ENCODE measurements at places on chromosomes 1 and 21.

GRCh38 chr1:62794053-62794452 is 10.1 kb downstream of the ATG4C start:
- DNase-seq, result no peak

GRCh38 chr1:171814692-171815091 is 26.6 kb upstream of the DNM3 start:
- DNase-seq, result no peak

DNA sequence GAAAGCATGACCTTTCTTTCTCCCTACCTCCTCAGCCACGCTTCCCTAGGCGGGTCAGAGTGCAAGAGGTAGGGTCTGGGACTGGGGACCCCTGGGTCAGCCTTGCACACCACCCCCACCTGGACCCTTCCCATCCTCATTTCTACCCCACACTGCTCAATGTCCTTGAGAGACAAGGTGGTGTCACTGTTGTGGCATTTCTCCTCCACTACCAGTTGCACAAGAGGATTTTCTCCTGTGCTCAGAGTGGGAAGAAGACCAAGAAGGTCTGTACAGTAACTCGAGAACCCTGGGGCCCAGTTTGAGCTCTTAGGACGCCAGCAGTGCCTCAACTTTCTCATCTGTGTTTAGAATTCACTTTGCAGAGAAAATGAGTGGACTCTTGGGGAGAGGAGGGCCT is 49.4 kb upstream of the CD34 start:
- no peak for DNase-seq

DNA sequence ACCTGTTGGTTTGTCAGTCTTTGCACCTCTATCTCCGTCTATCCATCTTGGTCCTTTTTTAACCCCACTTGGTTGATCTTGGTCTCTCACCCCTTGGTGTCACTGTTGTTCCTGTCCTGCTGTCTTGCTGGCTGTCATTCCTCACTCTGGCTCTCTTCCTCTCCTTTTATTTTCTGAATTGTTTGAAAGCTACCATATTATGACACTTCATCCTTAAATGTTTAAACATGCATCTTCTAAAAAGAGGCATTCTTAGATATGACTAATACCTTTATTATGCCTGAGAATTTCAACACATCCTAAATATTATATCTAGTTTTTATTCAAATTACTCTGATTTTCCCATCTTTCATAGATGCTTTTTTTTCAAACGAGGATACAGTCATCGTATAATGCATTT is 37.0 kb downstream of the BACH1 start:
- DNase-seq, result no peak

DNA sequence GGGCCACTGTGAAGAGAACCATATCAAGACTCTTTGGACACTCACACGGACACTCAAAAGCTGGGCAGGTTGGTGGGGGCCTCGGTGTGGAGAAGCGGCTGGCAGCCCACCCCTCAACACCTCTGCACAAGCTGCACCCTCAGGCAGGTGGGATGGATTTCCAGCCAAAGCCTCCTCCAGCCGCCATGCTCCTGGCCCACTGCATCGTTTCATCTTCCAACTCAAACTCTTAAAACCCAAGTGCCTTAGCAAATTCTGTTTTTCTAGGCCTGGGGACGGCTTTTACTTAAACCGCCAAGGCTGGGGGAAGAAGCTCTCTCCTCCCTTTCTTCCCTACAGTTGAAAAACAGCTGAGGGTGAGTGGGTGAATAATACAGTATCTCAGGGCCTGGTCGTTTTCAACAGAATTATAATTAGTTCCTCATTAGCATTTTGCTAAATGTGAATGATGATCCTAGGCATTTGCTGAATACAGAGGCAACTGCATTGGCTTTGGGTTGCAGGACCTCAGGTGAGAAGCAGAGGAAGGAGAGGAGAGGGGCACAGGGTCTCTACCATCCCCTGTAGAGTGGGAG is 36.3 kb upstream of the TDRD10 start:
- no peak for DNase-seq

DNA sequence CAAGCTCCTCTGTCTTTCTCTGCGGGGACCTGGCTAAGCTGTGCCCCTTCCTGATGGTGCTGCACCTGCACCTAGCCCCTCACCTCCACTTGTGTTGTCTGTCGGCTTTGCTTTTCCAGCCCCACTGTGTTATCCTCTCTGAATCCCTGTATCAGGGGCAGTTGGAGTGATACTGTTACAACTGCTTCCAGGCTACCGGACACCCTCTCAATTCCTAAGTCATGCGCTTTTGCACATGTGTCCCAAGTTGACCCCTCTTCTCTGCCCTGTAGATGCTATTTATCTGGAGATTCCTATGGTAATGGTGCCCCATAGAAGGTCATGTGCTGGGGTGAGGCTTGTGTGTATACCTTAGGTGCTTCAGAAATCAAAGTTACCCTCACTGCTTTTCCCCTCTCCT is 58.9 kb downstream of the TBCE start:
- DNase-seq, result no peak

DNA sequence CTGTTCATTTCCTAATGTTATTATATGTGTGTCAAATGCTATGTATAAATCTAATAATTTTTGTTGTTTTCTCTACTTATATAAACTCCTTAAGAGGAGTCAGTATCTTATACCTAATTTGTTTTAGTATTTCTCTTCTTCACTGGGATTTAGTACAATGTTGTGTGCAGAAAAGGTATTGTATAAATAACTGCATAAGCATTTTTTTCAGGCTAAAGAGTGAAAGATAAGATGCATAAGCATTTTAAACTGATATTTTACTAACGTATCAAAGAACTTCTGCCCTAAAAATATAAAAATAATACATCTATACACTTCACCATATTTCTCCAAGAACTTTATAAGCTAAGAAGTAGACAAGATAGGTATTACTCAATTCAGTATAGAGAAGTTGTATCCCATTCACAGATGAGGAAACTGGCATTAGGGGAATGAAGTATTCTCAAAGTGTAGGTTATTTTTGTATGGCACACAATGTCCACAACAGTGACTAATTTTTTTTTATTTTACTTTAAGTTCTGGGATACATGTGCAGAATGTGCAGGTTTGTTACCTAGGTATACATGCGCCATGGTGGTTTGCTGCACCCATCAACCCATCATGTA is 59.3 kb downstream of the NUP210L start:
- no peak for DNase-seq

GRCh38 chr21:39645331-39645730 is 32.6 kb downstream of the B3GALT5 start:
- no peak for DNase-seq

GRCh38 chr1:188877668-188878067 is 1600.0 kb downstream of the BRINP3 start:
- DNase-seq, result no peak

GRCh38 chr1:12760256-12760795 is 13.2 kb upstream of the PRAMEF12 start:
- DNase-seq, result no peak

Data from GM19239 (cell line).